ENCODE measurements at places on chromosomes 6 and 20.

DNA sequence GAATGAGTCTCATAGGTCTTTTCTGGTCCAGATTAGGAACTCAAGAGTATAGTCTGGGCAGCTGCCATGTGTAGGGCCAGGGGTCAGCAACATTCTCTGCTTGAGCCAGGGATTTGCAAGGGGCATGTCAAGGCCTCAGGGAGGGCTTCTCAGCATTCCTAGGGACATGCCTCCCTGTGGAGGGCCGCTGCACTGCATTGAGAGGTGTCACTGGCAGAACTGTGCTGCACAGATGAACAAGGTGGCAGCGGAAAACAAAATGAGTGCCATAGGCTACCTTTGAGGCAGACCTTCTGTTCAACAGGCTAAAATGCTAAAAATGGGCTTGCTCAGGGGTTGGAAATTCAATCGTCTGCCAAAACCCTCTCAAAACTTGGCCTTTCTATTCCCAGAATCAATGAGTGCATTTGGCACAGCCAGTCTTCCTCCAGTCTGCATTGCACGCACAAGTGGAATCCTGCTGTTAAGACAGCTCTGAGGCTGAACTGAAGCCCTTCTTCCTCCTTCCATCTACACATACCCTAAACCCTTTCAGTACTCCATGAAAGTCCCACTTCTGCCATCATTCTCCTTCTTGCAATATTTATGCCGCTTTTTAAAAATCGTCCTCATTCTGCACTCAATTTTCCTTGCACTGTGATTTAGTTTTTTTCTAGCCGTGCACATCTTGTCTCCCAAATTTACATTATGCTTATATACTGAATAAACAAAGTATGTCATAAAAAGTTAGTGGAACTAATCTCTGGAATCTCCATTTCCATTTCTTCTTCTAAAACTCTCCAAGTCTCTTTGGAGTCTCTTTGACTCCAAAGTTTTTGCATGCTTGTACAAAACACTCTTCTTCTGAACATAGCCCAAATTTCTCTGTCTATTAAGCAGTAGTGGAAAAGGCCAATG is 51.7 kb downstream of the SLC26A8 start:
- DNase-seq, result no peak

- no peak for DNase-seq
Observed at GRCh38 chr6:138387577-138388368, 10.1 kb downstream of the SMIM28 start.

- no peak for DNase-seq
Observed at GRCh38 chr6:89313006-89313405, 2.1 kb downstream of the GABRR2 start.

DNA sequence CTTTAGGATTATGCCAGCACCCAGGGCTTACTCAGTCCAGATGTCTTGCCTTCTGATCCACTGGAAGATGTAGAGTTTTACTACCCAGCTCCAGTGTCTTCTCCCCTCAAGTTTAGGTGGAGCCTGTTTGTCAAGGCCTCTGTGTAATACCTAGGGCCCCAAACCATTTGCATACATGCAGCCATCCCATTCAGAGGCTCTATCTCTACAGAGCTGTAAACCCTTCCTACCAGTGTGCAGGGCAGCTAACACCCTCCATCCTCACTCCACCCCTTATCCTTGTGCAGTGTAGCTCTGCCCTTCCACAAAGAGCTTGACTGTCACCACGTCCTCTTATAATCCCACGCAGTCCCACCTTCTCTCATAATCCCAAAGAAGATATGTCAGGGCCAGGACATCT is 84.8 kb upstream of the SHLD1 start:
- DNase-seq, result no peak

GRCh38 chr20:43507150-43508080 is at the start of gene L3MBTL1:
L3MBTL1 (plus strand) TSS chr20:43507697; CDS start chr20:43513504, 5,807 bp downstream.
- no peak for DNase-seq

- DNase-seq, result no peak
Observed at GRCh38 chr6:100099189-100100074, 105.4 kb upstream of the MCHR2 start.

DNA sequence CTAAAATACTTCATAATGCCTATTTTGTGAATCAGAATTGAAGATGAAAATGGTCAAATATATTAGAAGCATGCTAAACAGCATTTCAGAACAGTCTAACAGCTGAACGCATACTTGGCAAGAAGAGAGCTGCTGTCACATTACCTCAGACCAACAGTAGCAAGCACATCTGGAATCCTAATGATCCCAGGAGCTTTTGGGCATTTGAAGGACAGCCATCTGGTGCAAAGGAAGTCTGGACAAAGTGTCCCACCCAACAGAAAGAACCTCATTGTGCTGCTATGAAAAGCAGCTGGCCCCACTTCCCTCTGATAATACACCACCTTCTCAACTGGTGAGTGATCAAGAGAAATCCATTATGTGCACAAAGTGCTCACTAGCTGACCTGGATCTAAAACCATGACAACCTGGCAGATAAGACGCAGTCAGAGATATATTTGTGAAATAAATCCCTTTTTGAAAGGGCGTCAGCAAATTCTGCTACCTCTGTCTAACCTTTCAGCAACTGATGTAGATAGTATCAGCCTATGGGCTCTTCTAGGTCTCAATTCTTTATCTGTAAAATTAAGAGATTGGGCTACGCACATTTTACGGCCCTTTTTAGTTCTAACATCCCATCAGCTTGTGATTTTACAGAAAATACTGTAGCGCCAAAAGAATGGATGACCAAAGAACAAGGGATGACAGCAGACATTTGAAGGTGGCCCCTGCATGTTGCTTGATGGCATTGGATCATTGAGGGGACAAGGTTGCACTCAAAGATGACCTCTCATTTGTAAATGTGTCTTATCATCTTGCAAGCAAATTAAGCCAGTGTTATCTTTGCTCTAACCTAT is 78.7 kb downstream of the SGK1 start:
- DNase-seq, result no peak

- DNase-seq, result no peak
Observed at GRCh38 chr6:35311390-35312075, 13.9 kb downstream of the DEF6 start.

DNA sequence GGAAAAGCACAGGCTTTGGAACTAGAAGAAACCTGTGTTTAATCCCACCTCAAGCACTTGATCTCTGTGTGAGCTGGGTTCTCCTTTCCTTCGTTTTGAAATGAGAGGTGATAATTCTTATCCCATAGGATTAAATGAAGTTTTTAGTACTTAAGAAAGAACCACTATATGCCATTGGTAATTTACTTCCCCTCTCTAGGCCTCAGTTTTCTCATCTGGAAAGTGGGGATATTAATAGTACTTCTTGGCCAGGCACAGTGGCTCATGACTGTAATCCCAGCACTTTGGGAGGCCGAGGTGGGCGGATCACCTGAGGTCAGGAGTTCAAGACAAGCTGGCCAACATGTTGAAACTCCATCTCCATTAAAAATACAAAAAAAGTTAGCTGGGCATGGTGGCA is 14.1 kb downstream of the REM1 start:
- no peak for DNase-seq

GRCh38 chr6:76862936-76863335 is 600.4 kb downstream of the HTR1B start:
- DNase-seq, result no peak

GRCh38 chr6:31354864-31355582 is 2.0 kb downstream of the HLA-B start:
- no peak for DNase-seq

DNA sequence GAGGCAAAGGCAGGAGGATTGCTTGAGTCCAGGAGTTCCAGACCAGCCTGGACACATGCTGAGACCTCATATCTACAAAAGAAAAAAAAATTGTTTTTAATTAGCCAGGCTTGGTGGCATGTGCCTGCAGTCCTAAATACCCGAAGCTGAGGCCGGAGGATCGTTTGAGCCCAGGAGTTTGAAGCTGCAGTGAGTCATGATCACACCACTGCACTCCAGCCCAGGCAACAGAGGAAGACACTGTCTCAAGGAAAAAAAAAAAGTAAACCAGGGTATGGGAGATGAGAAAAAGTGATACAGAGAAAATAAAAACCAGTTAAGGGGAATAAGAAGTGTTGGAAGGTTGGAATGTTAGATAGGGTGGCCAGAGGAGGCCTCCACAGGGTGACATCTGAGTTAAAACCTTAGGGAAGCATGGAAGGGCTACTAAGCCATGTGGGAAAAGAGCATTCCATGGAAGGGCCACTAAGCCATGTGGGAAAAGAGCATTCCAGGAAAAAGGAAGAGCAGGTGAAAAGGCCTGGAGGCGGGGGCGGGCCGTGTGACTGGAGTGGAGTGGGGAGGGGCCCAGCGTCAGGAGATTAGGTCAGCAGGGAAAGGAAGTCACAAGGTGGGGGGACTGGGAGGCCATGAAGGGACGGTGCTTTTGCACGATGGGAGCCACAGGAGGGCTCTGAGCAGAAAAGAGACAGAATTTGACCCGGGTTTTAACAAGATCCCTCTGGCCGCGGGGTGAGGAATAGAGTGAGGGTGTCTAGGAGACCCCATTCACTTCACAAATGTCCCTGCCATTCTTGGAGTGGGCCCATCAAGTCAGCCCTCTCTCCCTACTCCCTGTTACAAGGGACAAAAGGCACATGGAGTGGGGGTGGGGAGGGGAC is 18.3 kb downstream of the CPNE5 start:
- DNase-seq, result no peak

DNA sequence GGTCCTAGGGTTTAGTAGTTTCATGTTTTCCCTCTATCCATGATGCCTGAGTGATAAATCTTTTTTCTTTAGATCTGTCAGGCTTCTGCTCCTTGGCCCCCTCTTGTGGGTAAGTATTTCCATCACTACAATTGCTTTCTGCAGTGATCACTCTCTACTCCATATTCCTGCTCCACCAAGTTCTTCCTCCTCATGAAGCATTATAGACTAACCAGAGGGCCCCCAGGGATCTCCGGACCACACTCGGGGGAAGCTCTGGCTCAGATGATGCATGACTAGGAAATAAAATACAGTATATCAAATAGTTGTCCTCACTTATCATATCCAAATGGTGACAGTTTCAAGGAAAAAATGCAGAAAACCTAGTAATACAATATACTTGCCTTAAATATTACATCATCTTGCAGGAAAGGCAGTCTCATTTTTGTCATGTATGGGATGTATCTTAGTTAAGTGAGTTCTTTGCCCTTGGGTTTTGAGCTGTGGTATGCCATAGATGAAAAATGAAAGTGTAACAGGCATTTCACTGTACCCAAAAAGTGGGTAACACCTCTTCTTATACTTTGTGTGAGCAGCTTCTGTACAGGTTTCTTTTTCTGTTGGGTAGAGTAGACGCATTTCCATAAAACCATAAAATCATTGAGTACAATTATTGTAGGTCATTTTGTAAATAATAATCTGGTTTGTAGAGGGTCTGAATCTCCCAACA is 200.9 kb upstream of the EYA4 start:
- no peak for DNase-seq

GRCh38 chr6:132648828-132649227 is 10.2 kb downstream of the TAAR1 start:
- DNase-seq, result no peak

DNA sequence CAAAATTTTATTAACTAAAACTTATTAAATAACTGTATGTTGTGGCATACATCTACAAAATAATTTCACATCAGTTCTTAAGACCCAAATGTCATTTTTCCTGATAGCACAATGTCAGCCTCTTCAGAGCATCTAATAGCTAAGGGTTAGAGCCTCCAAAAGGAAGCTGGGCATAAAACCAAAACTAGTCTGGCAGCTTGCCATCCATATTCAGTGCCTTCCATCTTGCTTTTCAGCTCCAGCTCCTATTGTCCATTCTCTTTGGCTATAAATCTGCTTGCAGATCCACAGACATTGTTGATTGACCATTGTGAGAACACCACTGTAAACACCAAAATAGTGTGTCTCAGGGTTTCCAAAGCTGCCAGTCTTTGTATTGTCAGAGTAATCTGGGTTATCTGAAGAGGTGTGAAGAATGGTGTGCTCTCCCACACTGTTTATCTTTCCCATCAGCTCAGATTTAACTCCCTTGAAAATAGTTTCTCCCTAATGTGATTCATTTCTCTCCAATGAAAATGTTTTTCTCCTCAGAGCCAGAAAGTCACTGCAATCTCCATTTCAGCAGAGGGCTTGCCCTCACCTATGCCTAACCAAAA is 154.8 kb upstream of the KCNQ5 start:
- DNase-seq, result no peak
